Stimulated activated CD8-positive, alpha-beta memory T cell treated with anti-CD3 and anti-CD28 coated beads, Interleukin-4, amount 100 ng/mL, for 4 hours (primary cell): ENCODE measurements at places on chromosomes 7 and 10.

GRCh38 chr10:111833251-111833650 lies 350.3 kb downstream of the GPAM start:
- no peak for DNase-seq

DNA sequence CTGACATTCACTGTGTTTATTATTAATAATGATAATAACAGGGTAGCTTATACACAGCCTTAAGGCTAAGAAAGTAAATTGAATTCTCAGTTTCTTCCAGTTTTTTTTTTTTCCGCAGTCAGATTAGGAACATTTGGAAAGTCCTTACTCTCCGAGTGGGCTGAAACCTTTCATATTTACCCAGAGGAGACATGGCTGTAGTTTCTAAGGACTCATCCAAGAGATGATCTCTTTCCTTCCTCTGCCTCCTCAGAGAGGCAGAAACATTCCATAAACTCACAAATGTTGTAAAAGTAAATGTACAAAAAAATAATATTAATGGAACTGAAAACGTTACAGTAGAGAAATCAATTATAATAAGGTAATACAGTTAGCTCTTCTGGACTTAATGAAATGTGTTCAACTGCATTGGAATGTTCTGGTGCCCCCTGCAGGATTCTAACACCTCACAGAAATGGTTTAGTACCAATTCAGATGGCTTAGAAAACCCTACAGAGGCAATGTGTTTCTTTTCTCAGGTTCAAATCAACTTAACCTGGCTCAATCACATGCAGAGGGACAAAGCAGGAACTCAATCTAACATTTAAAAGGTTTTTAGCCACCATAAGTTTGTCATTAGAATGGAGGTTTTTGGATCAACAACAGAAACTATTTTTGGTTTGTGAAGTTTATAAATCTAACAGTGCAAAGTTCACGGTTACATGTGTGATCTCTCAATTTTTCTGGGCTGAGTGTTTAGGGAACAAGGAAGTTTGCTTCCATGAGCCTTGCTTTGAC lies 71.7 kb downstream of the ICA1 start:
- no peak for DNase-seq

DNA sequence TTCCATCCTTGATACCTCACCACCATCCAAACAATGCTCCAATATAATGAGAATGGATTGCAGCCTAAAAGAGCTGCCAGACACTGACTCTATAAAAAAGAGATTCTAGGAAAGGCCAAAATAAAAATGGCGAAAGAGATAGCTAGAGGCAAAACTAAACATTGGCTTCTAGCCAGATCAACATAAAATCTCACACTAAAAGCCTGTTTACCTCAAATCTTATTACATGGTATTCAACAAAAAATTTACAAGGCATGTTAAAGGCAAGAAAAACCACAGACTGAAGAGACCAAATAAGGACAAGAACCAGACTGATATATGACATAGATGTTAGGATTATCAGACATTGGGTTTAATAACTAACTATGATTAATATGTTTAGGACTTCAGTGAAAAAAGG lies 1127.0 kb downstream of the DNAJB9 start:
- DNase-seq: no peak

DNA sequence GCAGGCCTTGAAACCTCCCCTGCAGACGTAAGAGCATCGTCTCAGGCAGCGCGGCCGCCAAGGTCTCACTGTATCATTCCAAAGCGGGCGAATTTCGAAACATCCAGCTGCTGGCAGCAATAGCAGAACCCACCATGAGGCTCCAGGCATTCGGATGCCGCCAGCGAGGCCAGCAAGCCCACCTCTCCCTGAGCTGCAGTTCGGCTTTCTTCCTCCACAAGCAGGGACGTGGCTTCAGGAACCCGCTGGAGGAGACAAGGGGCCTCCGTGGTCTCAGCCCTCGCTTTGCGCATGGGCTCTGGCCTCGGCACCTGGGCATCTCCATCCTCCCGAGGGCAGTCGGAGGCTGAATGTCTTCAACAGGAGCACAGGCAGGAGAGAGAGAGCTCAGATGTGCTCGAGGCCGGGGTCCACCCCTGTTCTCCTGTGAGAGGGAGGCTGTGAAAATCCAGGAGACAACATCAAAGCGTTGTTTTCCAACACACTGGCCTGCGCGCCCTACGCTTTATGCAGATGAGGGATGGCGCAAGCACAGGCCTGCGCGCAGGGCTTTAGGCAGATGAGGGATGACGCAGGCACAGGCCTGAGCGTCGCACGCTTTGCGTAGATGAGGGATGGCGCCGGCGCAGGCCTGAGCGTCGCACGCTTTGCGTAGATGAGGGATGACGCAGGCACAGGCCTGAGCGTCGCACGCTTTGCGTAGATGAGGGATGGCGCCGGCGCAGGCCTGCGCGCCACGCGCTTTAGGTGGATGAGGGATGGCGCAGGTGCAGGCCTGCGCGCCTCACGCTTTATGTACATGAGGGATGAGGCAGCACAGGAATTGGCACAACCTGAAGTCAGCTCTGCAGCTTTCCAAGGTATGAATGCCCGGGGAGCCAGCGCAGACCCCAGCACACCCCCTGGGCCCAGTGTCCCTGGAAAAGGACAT lies 103.2 kb downstream of the WDR37 start:
- no peak for DNase-seq

GRCh38 chr10:128046953-128047290 lies 79.3 kb downstream of the MKI67 start:
- DNase-seq: no peak

DNA sequence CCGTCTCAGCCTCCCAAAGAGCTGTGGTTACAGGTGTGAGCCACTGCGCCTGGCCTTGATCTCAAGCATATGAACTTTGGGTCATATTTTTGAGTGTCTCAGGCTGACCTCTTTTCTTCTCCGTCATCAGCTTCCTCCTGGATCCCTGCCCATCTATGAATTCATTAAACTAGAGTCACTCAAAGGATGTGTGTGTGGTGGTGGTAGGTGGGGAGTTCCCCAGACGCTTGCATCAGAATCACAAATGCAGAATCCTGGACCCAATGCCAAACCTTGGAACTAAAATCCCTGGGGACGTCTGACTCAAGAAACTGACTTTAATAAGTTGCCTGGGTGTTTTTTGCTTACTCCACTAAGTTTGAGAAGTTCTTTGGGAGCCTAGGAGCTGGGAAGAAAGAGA lies 6.7 kb upstream of the CREB5 start:
- no peak for DNase-seq

DNA sequence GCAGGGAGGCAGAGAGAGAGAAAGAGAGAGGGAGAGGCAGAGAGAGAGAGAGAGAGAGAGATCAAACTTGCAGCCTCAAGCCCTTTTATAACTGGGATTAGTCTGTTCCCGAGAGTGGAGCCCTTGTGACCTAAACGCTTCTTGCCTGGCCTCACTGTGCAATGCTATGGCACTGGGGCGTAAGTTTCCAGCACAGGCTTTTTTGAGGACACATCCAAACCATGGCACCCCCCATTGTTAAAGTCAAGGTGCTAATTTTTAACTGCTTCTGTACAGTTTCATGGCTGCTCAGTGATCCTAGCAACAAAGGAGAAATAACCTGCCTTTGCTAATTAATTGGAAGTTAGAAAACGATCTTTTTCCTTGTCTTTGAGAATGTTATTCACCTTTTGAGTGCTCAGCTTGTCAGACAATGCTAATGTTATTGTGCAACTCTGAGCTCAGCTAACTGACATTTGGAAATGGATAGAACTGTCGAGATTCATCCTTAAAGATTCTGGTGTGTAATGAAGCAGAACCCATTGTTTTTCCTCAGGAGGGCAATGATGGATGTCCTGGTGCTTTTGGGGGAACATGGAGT lies 268.4 kb downstream of the GLRX3 start:
- DNase-seq: no peak
